ENCODE measurements at places on chromosomes 7 and 10. TPM values are rescaled to one million over a fixed set of nuclear protein-coding genes. Genes with fewer than 3 reads are reported as not detected.

The CRHR2 gene
- not detected for total RNA-seq

The PSD gene
- total RNA-seq: 0.06 TPM

The ZNF804B gene
- 0.17 TPM for total RNA-seq

The TEX47 gene
- total RNA-seq: not detected

The CTAGE15 gene
- not detected for total RNA-seq

The MBL2 gene
- not detected for total RNA-seq

The SYT15 gene
- 0.17 TPM for total RNA-seq

The ETV1 gene
- total RNA-seq: 26.3 TPM

The CPA2 gene
- not detected for total RNA-seq

The VGF gene
- total RNA-seq: 7.1 TPM
